ENCODE measurements at places on chromosomes 2 and 18. TPM values are rescaled to one million over a fixed set of nuclear protein-coding genes. Genes with fewer than 3 reads are reported as not detected.

TUBA3E gene
- 0.78 TPM for total RNA-seq

RAB10 gene
- total RNA-seq: 312 TPM

MYO3B gene
- not detected for total RNA-seq

SIGLEC15 gene
- total RNA-seq: not detected

SLC16A14 gene
- total RNA-seq: 0.99 TPM

C2orf78 gene
- not detected for total RNA-seq

LRRTM1 gene
- not detected for total RNA-seq

ARHGEF4 gene
- 9.2 TPM for total RNA-seq

IL1RL1 gene
- 0.78 TPM for total RNA-seq

C1QL2 gene
- total RNA-seq: 0.28 TPM

COPS8 gene
- total RNA-seq: 193 TPM

IGFBP5 gene
- 0.13 TPM for total RNA-seq

SFT2D3 gene
- 5.8 TPM for total RNA-seq

CFC1 gene
- total RNA-seq: not detected

ALK gene
- not detected for total RNA-seq

DNAJC5G gene
- not detected for total RNA-seq

TMEM163 gene
- total RNA-seq: not detected

SLC66A2 gene
- 18.6 TPM for total RNA-seq

CDH19 gene
- 1.5 TPM for total RNA-seq

PDE1A gene
- total RNA-seq: 0.14 TPM

STPG4 gene
- total RNA-seq: not detected

ZAP70 gene
- total RNA-seq: not detected

GPR55 gene
- total RNA-seq: not detected

ERFE gene
- 9.1 TPM for total RNA-seq

UGT1A9 gene
- 5.4 TPM for total RNA-seq

EIF2B4 gene
- total RNA-seq: 54.9 TPM

CHST9 gene
- not detected for total RNA-seq

HOXD8 gene
- 5.1 TPM for total RNA-seq

CAPN13 gene
- total RNA-seq: 0.27 TPM

STARD6 gene
- total RNA-seq: not detected

GALNT5 gene
- total RNA-seq: 2.4 TPM

GRHL1 gene
- 0.70 TPM for total RNA-seq

CD28 gene
- total RNA-seq: not detected

NT5C1B gene
- total RNA-seq: not detected

CNGA3 gene
- not detected for total RNA-seq

POMC gene
- not detected for total RNA-seq

RND3 gene
- 51.2 TPM for total RNA-seq

SLC19A3 gene
- total RNA-seq: 2.9 TPM

SCYGR4 gene
- not detected for total RNA-seq

ANKRD29 gene
- total RNA-seq: 16.7 TPM

KLHL30 gene
- 0.37 TPM for total RNA-seq

GAREM2 gene
- total RNA-seq: 10.3 TPM

NYAP2 gene
- not detected for total RNA-seq

GPR45 gene
- not detected for total RNA-seq

All from A549 treated with ZK216348 at 1 μM for 4 hours (cell line).